ENCODE measurements at places on chromosomes 11 and 22. TPM values are rescaled to one million over a fixed set of nuclear protein-coding genes. Genes with fewer than 3 reads are reported as not detected.

Gene SEPTIN5
- 26.4 TPM for total RNA-seq

Gene ACTN3
- 0.09 TPM for total RNA-seq

Gene OR5P2
- total RNA-seq = 0.09 TPM

Gene CRYBA4
- not detected for total RNA-seq

Gene HDAC10
- 12.9 TPM for total RNA-seq

Gene PTGDR2
- not detected for total RNA-seq

Gene FREY1
- 0.75 TPM for total RNA-seq

Gene PARVG
- total RNA-seq = under 0.01 TPM

Gene MOGAT2
- total RNA-seq = not detected

Gene MFRP
- total RNA-seq = not detected

Gene KDM2A
- 52.8 TPM for total RNA-seq

Gene OR52H1
- total RNA-seq = 0.19 TPM

Gene MCAM
- 1,233 TPM for total RNA-seq

Gene LGALS12
- total RNA-seq = not detected

Gene C11orf42
- total RNA-seq = not detected

Gene NAALADL1
- total RNA-seq = 6.1 TPM

Gene MUC6
- not detected for total RNA-seq

Gene SERHL2
- total RNA-seq = 1.3 TPM

Gene C11orf91
- 0.38 TPM for total RNA-seq

Gene VPS37C
- 8.0 TPM for total RNA-seq

Gene OR52J3
- total RNA-seq = not detected

Gene VWCE
- 4.1 TPM for total RNA-seq

Gene HORMAD2
- not detected for total RNA-seq

Gene OR52M1
- not detected for total RNA-seq
